ENCODE measurements at places on chromosomes 12 and 14.

DNA sequence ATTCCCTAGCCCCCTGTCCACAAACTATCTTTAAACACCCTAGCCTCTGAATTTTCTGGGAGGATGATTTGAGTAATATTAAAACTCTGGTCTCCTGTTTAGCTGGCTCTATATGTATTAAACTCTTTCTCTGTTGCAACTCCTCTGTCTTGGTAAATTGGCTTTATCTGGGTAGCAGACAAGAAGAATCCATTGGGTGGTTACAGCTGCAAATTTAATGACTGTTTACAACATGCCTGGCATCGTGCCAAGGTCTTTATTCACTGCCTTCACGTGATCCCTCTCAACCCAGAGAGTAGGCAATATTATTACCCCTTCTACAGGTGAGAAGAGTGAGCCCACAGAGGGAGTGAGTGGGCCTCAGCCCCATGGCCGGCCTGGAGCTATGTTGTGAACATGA lies 77.8 kb upstream of the MYL2 start:
- no peak for DNase-seq

GRCh38 chr12:56900583-56900982 lies 33.6 kb downstream of the SDR9C7 start:
- no peak for DNase-seq

DNA sequence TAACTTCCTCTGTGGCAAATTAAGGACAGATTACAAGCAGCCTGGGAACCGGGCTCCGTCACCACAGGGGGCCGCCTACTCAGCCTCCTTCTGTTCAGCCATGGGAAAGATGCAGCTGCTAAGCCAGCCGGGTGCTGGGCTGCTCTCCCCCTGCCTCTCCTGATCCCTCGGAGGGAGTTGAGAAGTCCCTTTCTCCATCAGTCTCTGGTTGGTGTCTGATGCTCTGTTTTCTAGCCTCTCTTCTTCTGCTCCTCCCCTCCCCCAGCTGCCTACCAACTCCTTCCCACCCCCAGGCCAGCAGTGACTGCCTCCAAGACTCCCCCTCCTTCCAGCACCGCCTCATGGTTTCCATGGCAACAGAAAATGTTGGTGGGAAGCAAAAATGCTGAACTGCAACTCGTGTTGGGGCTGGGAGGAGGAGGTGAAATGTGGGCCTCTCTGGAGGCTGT lies 486.7 kb downstream of the APAF1 start:
- DNase-seq, result no peak

- no peak for DNase-seq
Observed at GRCh38 chr12:88237954-88238353, 95.8 kb downstream of the TMTC3 start.

- no peak for DNase-seq
Observed at GRCh38 chr12:109813810-109814416, 19.3 kb downstream of the TRPV4 start.

- DNase-seq, result no peak
Observed at GRCh38 chr12:104971306-104971705, 13.2 kb upstream of the SLC41A2 start.
